ENCODE measurements at places on chromosomes 13 and 19. TPM values are rescaled to one million over a fixed set of nuclear protein-coding genes. Genes with fewer than 3 reads are reported as not detected.
A peak's percentile ranks its signal among the peaks of the same experiment; 100 is the strongest.

The ZNF649 gene
- 16.2 TPM for total RNA-seq

The TJP3 gene
- 26.5 TPM for total RNA-seq

The RNF17 gene
- total RNA-seq, result not detected

The RNASEH2B gene
- 37.7 TPM for total RNA-seq

The PDCD2L gene
- 6.7 TPM for total RNA-seq

The RHPN2 gene
- 50.3 TPM for total RNA-seq

The ZNF43 gene
- total RNA-seq, result 23.4 TPM

The MOB3A gene
- total RNA-seq, result 59.7 TPM

The CKM gene
- total RNA-seq, result not detected

The SYCN gene
- total RNA-seq, result not detected

GRCh38 chr19:1041272-1041834 is 1.4 kb downstream of the ABCA7 start:
- no peak for DNase-seq

GRCh38 chr19:50551715-50552187 is 16.5 kb downstream of the LRRC4B start:
- DNase-seq, result peak; percentile 68

DNA sequence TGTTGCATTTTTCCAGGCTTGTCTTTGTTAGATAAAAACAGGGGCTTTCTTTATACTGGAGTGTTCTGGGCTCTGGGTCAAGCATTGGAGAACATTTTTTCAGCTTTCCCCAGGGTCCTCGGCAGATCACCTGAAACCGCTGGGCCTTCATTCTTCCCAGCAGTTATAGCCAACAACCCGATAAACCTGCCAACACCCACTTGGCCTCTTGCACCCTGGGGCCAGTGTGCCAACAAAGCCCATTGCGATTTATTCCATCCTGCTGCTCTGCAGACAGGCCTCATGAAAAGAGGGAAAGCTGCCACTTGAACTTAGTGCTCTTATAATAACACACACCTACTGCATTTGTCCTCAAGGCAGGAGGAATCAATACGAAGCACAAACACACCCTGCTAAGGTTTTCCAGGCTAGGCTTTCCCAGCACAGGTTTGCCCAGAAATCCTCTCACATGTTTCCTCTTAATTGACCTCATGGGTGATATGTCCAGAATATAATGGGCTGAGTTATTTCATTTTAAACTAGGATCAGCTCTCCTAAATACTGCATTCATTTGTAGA is 669.3 kb downstream of the LIG4 start:
- no peak for DNase-seq

DNA sequence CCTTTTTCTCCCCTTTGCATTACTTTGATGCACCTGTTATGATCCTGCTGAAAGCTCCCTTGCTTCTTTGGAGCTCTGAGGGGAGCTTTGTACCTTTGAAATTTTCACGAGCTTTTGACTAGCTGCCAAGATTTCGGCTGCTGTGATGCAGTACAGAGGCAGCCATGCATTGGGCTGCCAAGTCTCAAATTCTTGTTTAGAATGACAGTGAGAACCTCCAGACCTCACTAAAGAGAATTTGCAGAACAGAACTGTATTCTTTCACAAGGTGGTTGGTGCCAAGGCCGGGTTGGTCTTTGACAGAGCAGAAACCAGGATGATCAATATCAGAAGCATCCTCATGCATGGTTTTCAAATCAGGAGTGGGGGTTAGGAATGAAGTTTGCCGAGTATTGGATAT is 414.8 kb downstream of the GPC5 start:
- peak; percentile 54 for DNase-seq

DNA sequence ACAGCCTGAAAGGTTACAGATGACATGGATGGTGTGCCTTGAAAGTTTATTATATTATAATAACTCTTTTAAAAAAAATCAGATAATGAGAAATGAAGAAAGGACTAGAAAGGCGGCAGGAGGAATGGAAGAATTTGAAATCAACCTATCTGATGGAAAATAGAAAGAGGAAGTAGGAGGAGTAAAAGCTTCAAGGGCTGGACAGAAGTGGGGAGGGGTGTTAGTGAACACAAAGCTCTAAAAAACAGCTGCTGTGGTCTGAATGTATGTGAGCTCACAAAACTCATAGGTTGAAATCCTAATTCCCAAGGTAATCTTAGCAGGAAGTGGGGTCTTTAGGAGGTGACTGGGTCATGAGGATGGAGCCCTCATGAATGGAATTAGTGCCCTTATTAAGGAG is 19.5 kb downstream of the CCDC70 start:
- no peak for DNase-seq

GRCh38 chr19:18014197-18014596 is 6.2 kb downstream of the ARRDC2 start:
- no peak for DNase-seq

DNA sequence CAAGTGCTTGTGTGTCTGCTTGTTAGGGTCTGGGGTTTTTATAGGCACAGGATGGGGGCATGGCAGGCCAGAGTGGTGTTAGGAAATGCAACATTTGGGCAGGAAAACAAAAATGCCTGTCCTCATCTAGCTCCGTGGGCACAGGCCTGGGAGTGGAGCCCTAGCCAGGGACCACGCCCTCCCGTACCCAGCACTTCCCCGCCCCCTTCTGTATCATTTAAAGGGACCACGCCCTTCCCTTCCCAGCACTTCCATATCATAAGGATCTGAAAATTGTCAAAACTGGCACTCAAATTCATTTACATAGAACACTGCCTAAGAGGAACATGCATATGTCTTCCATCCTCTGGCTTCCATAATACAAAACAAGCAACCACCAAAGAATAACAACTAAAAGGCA is 185.8 kb downstream of the B3GLCT start:
- no peak for DNase-seq

GRCh38 chr19:16458391-16459341 is 13.1 kb downstream of the EPS15L1 start:
- DNase-seq, result no peak

- DNase-seq, result peak; percentile 70
Measured at GRCh38 chr19:3188627-3189596, 3.2 kb downstream of the NCLN start.

DNA sequence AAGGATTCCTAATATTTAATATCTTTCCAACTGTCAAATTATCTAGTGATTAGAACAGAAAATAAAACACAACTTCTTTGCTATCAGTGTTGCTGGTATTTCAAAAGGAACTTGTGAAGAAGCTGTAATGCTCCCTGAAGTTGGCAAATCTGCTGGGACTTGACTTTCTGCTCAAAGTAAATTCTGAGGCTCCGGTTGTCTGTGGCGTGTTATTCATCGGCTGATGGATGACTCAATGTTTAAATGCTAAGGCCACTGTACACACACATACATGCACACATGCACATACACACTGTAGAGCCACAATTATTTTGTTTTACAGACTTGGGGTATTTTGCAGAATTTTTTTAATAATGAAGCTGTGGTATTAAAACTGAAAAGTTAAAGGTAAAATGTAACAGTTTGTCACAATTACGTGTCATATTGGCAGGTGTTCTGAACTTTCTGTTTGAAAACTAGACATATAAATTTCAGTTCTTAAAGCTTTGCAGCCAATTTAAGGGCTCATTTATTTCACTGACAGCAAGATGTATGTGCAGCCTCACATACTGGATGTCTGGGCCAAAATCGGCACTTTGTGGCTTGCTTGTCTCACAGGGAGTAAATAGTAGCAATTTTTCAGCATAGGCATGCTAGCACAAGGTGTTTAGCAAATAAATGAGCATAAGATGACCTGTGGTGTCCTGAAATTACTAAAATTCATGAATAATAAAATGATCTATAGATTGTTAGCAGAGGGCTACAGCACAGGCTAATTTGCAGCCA is 1691.7 kb upstream of the PCDH20 start:
- DNase-seq, result no peak

DNA sequence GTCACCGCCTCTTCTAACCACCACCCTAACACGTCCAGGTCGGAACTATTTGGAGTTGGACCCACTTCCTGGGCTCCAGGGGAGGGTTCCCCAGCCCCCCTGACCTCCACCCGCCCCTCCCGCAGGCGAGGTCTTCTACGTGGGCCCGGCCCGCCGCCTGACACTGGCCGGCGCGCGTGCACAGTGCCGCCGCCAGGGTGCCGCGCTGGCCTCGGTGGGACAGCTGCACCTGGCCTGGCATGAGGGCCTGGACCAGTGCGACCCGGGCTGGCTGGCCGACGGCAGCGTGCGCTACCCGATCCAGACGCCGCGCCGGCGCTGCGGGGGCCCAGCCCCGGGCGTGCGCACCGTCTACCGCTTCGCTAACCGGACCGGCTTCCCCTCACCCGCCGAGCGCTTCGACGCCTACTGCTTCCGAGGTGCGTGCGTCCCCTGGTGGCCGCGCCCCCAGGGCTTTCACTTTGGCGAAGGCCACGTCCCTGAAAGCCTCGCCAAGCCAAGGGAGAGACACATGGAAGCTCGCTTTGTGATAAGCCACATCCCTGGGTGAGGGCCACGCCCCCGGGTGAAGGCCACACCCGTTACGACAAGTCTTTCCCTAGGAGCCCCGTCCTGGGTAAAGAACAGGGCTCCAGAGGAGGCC is 13.2 kb downstream of the NCAN start:
- DNase-seq, result peak; percentile 73

GRCh38 chr13:75375329-75375728 is 106.6 kb downstream of the TBC1D4 start:
- no peak for DNase-seq

- no peak for DNase-seq
Measured at GRCh38 chr13:31114641-31115040, 47.1 kb downstream of the HSPH1 start.

GRCh38 chr19:11370744-11371143 is 3.7 kb upstream of the SWSAP1 start:
- DNase-seq, result no peak

GRCh38 chr19:14371301-14371821 is 9.9 kb upstream of the ADGRE5 start:
- no peak for DNase-seq

- no peak for DNase-seq
Measured at GRCh38 chr19:54921082-54921481, 15.1 kb downstream of the NCR1 start.

DNA sequence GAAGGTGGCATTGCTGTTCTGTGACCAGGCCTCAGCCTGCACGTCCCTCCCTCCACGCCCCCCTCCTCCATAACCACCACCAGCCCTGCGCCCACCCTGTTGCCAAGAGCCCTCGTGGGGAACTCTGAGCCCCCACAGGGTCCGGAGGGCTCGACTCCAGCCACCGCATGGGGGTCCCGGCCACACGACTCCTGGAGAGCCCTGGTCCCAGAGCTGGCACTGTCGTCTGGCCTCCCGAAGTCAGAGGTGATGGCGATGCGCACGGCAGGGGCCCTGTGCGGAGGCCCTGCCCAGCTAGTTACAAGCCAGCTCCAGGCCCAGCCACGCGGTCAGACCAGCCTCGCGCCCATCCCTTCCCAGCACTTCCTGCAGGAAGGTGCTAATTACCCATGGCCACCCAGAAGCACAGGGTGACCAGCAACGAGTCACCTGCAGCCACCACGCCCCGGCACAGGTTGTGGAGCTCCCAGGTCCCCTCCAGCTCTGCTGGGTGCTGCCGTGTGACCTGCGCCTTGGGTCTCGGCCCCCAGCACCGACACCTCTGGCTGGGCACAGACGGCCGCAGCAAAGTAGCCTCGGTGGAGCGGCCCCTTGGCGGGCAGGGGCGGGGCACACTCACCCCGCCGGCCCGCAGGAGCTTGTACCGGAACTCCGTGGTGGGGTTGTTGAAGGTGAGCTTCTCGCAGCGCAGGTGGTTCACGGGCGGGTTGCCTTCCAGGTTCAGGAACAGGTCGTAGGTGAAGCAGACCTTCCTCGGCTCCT is 49.6 kb downstream of the MLLT1 start:
- peak; percentile 74 for DNase-seq

- peak; percentile 26 for DNase-seq
Measured at GRCh38 chr13:61685682-61686012, 270.0 kb upstream of the PCDH20 start.

DNA sequence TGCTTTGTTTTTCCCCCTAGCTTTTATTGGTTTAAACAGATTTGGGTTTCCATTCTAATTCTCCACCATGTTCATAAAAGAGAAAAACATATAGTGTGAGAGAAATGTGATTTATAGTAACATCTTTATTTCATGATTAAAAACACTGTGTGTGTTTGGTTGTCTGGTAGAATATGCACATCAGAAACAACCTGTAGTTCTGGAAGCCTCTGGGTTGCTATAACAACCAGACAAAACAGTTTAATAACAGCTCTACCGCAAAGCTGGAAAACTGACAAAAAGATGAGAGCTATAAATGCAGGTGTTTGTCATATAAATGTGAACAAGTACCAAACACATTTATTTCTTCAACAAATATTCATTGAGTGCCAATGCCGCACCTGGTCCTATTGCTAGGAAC is 9.8 kb downstream of the KBTBD6 start:
- no peak for DNase-seq
